ENCODE measurements at places on chromosomes 7 and 10.

- DNase-seq = no peak
Measured at GRCh38 chr7:50368366-50368765, 63.9 kb downstream of the IKZF1 start.

GRCh38 chr10:124875596-124875995, 66.3 kb upstream of the ZRANB1 start:
- no peak for DNase-seq

DNA sequence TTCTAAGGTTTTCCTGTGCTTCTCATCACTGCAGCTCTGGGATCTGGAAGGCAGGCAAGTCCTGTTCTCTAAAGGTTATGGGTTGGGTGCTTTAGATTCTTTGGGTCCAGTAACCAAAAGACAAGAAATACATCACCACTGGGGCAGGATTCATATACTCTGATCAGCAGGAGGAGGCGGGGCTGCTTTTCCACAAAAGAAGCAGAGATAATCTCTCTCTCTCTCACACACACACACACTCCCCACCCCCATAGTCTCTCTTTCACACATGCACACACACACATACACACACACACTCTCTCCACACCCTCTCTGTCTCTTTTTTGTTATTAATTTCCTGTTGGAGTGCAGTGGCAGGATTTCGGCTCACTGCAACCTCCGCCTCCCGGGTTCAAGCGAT, 13.0 kb upstream of the ACBD5 start:
- DNase-seq = no peak

- no peak for DNase-seq
Measured at GRCh38 chr10:80493522-80494051, 39.5 kb downstream of the TSPAN14 start.

DNA sequence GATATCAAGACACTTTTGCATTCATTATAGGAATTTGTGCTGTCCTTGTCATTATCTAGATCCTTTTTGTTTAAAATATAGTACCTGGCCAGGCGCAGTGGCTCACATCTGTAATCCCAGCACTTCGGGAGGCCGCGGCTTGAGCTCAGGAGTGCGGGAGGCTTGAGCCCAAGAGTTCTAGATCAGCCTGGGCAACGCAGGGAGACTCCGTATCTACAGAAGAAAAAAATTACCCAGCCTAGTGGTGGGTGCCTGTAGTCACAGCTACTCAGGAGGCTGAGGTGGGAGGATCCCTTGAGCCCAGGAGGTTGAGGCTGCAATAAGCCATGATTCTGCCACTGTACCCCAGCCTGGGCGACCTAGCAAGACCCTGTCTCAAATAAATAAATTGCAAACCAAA, 621 bp upstream of the MORN4 start:
- DNase-seq = no peak

- no peak for DNase-seq
Measured at GRCh38 chr7:37109016-37109683, 339.5 kb downstream of the ELMO1 start.

DNA sequence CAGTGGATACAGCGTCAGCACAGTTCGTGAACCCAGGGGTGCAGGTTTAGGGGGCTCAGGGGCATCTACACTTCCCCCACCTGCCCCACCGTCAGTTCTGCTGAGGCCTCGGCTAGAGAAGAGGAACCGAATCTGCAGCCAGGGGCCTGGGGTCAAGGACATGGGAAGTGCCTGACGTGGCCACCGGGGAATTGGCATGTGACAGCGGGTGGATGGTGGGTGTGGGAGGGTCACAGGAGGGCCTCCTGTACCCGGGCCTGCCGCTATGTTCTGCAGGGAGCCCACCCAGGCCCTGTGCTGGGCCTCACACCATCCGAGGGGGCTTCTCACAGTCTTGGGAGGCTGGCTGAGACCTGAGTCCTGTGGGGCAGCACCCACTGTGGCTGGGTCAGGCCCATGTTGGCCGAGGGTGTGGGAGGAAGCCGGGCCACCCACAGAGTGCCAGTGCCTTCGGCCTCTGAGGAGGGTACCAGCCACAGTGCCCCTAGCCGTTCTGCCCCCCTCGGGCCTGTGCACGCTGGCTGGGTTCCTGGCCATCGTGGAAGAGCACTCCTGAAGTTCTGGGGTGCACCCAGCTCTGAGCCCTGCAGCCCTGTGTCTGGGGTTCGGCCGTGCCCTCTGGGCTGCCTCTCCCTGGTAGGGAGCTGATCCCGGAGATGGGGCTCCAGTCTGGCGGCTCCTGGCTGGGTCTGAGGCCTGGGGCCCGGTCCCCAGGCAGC, 5.9 kb downstream of the TTYH3 start:
- no peak for DNase-seq

- DNase-seq = no peak
Measured at GRCh38 chr10:69957886-69958555, 94.6 kb upstream of the MACROH2A2 start.

DNA sequence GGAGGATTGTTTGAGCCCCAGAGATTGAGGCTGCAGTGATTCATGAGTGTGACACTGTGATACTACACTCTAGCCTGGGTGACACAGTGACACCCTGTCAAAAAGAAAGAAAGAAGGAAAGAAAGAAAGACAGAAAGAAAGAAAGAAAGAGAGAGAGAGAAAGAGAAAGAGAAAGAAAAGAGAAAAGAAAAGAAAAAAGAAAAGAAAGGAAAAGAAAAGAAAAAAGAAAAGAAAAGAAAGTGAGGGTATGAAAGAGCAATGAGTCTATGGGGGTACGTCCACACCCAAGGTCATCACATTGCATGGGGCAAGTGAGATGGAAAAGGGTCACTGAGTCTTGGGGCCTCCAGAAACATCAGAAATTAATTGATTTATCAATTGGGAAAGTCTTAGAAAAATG, 135.2 kb upstream of the CSTF2T start:
- DNase-seq = no peak

GRCh38 chr7:40530292-40530691, 395.5 kb downstream of the SUGCT start:
- no peak for DNase-seq

DNA sequence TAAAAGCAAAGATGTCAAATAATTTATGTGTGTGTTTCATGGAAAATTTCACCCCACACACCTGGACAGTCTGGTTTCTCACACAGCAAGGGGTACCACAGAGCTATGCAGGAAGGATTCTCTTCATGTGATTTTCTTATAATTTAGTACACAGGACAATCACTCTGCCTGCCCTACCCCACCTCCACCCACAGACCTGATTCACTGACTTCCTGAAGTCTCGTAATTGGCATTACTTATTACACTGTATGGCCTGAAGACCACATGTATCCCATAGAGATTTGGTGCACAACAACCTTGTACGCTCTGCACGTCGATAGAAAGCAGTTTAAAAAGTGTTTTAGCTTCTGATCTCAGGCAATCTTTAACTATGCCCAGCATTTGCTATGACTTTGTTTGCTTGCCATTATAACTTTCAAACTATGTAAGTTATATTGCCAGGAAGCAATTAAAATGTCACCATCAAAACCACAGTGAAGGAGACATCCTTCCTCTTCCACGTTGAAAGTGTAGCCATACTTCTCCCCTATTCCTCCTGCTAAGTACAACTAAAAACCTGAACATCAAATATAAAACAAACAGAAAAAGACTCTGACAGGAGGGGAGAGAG, 279.4 kb upstream of the IMMP2L start:
- no peak for DNase-seq

DNA sequence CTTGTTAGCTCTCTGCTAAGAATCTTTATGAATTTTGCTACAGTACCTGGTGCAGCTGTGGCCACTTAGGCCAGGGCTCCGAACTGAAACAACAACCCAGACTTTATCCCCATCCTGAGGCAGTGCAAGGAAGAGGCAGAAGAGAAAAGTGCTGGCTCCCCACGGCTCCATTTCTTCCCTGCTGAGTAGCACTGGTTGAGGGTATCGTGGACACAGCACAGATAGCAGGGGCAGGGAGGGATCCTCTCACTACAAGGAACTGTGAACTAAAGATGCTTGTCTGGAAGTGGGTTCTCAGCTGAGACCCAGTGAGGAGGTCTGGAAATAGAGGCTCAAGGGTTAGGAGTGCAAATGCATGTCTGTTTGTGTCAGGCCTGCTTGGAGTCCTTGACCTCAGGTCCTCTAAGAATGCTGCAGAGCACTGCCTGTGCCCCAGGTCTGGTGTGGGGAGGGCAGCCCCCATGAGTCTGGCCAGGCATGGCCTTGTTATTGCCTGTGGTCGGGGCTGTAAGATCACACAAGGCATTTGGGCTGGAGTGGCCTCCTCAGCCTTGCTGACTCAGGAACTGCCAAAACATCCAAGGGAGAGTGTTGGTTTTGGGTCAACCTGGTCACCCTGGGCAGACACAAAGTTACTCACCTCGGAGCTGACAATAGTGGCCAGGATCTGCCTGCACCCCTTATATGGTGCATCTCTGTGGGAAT, 58.1 kb downstream of the DMBT1 start:
- DNase-seq = no peak

- no peak for DNase-seq
Measured at GRCh38 chr10:96967847-96968246, 135.7 kb downstream of the LCOR start.

DNA sequence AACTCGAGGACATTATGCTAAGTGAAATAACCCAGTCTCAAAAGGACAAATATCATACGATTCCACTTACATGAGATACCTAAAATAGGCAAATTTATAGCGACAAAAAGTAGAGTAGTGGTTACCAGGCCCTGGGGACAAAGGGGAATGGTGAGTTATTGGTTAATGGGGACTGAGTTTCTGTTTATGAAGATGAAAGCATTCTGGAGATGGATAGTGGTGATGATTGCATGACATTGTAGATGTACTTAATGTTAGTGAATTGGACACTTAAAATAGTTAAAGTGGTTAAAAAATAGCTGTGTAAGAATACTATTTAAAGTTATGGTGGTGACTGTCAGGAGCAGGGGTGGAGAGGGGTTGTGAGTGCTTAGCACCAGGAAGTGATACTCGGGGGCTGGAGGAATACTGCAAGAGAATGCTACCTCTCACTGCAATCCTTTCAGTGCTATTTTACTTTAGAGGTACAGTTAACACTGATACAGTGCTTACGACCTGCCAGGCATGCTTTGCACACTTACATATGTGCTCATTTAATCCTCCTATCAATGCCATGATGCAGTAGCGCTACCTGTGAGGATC, 16.7 kb upstream of the TEX36 start:
- DNase-seq = no peak

DNA sequence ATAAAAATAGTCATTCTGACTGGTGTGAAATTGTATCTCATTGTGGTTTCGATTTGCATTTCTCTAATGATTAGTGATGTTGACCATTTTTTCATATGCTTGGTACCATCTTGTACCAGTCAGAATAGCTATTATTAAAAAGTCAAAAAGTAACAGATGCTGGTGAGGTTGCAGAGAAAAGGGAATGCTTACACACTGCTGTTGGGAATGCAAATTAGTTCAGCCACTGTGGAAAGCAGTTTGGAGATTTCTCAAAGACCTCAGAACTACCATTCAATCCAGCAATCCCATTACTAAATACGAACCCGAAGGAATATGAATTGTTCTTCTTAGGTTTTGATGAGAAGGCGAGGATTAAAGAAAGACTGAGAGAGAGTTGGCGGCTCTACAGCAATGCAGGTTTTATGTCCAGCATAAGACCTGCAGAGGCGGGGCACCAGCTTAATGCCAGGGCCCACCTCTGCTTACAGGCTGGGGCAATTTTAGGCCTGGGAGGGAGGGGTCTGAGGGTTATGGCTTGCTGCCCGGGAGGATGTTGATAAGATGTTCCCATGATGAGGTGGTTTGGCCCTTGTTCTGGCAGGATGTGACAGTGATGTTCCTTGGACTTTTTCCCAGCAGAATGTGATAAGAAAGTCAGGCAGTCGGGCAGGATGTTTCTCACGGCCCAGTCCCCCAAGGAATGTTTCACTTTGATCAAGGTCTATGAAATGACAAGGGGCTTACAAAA, 74.4 kb downstream of the MEST start:
- DNase-seq = no peak

GRCh38 chr7:75823198-75823910, 9.7 kb upstream of the CCL24 start:
- no peak for DNase-seq

GRCh38 chr10:24239289-24240040, 30.5 kb downstream of the KIAA1217 start:
- no peak for DNase-seq

- DNase-seq = no peak
Measured at GRCh38 chr7:158422196-158422886, 165.3 kb downstream of the PTPRN2 start.

DNA sequence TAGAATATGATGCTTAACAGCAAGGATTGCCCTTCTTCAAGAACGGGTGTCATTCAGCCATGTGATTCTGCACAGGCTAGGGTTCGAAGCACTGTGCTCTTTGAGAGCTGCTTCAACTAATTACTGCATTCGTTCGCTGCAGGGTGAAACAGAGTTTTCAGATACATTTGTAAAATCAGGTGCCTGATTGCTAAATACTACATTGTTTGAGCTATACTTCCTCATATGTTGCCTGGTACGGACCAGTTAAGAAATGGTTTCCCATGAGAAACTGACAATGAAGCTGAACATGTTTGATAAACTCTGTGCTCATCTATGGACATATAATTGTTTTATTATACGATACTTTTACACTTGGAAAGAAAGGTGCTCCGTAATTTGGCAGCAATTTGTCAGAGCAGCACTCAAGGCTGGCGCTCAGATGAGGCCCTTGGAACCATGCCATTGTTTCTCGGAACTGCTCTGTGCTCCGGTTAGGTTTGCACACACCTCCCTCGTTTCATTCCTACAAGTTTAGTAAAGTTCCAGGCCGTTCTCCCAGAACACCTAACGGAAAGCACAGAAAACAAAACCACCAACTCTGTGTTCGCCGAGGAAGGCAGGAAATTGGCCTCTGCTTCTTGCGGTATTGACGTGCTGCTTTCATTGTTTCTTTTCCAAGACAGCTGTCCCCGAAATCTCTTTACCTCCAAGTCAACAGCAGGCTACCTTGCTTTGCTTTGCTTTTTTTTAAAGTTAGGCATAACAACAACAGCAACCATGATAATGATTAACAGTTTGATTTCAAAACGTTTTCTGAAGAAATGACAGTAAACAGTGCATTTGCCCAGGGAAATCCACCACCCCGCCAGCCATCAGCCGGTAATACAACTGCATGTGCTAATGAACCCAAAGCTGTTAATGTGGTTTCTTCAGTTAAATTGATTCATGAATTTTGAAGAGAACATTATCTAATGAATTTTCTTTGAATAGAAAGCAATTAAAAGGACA, 206.9 kb downstream of the EBF3 start:
- DNase-seq = no peak

DNA sequence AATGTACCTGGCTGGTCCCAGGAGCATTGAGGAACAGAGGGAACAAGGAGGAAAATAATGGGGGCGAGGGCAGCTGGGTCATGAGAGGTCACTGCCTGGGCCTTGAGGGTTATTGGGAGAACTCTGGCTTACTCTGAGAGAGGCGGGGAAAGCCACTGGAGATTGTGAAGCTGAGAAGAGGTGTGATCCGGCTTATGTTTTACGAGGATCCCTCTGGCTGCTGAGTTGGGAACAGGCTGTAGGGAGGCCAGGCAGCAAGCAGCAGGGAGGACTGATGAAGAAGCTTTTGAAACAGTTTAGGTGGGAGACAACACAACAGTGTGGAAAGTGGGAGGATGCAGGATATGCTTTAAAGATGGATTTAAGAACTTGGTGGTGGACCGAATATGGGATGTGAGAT, 87.3 kb downstream of the FANK1 start:
- no peak for DNase-seq

- no peak for DNase-seq
Measured at GRCh38 chr10:122033224-122033926, 44.4 kb downstream of the TACC2 start.
